Panc1 (cell line): ENCODE measurements at places on chromosomes 1 and 21.
A peak's percentile ranks its signal among the peaks of the same experiment; 100 is the strongest.

GRCh38 chr1:16019644-16020277 lies 1.9 kb upstream of the HSPB7 start:
- H3K36me3 ChIP-seq, result no peaks in the 10 kb centered on the region
- no peaks in the 10 kb centered on the region for H3K27me3 ChIP-seq
- no peak overlapping the region for H3K4me3 ChIP-seq
- H3K4me1 ChIP-seq, result peaks cover 23% of the 10 kb centered on the region

DNA sequence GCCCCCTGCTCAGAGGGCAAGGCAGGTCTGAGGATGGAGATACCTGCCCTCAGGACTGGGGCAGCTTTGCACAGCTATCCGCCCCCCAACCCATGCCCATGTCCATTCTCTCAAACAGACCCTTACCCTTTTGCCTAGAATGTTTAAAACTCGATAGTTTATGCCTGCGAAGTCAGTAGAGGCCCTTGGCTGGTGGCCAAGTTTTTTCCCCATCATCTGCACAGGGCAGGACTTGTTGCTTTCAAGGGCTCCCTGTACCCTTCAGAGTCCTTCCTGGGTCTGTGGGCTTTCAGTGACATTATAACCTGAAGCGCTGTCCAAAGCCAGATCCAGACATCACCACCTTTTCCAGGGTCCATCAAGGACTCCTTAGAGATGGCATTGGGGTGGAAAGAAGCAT lies 148.7 kb upstream of the ZNF644 start:
- no peak overlapping the region for H3K27ac ChIP-seq
- H3K36me3 ChIP-seq, result no peaks in the 10 kb centered on the region
- peaks cover 19% of the 10 kb centered on the region for H3K27me3 ChIP-seq
- no peaks in the 10 kb centered on the region for H3K4me1 ChIP-seq

- no peak for DNase-seq
- H3K36me3 ChIP-seq, result no peaks in the 10 kb centered on the region
- no peaks in the 10 kb centered on the region for H3K4me1 ChIP-seq
- H3K27me3 ChIP-seq, result no peaks in the 10 kb centered on the region
Measured at GRCh38 chr1:40361637-40362036, 11.9 kb upstream of the SMAP2 start.

DNA sequence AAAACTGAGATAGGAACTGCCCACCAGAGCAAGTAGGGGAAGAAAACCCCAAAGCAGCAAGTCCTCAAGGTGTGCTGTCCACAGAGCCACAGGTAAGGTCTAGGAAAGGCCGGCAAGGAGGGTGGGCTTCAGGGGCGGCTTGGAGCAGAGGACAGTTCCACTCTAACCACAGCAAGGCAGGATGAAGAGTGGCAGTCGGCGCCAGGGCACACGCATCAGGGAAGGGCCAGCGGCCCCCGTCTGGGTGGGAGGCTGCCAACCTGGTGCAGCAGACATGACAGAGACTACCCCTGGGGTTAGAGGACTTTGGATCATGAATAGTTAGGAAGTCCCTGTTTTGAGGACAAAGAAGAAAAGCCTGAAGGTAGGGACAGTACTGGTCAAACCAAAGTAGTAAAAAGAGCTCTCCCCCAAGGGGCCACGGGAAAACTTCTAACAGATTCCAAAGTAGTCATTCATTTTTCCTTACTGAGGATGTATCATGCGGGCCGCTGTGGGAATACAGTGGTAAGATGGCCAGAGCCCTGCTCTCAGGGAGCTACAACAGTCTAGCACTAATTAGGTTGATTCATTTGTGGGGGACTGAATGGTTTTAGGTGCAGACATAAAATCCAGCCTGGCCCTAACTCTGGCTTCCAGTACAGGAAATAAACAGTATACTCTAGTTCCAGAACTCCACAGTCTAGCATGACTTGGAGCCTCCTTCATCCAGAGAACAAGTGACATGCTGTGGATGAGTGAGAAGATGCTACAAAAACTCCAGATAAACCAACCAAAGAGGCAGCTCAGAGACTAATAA lies 3.5 kb upstream of the RAP1GAP start:
- peaks cover 15% of the 10 kb centered on the region for H3K4me1 ChIP-seq
- DNase-seq, result no peak
- H3K4me3 ChIP-seq, result no peak overlapping the region
- no peaks in the 10 kb centered on the region for H3K27me3 ChIP-seq

DNA sequence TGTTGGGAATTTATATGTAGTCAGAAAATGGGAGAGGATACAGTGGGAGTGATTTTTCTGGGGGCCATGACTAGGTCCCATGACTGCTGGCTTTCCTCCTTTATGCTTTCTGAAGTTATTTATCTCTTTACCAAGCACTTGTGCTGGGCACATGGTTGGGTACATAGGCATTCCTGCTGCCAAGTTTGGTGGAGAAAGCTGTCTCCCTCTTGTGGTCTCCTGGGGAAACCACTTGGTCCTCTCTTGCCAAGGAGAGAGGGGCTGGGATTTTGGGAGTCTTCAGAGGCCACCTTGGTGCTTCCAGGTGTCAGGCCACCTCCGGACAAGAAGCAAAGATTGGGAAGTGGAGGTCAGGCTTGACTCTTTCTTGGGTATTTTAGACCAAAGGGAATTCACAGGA lies 120.2 kb upstream of the KCNE2 start:
- no peak overlapping the region for H3K4me3 ChIP-seq
- no peaks in the 10 kb centered on the region for H3K27me3 ChIP-seq
- peak; percentile 5 for DNase-seq

- peak within 1 kb of the TSS; percentile 79 for H3K27ac ChIP-seq
- H3K4me3 ChIP-seq, result peak within 1 kb of the TSS; percentile 88
- H3K4me1 ChIP-seq, result peaks cover 23% of the 10 kb centered on the region
- H3K27me3 ChIP-seq, result no peaks in the 10 kb centered on the region
- no peak for DNase-seq
Measured at GRCh38 chr1:45205910-45206721, at the start of gene ZSWIM5. Gene ZSWIM5, minus strand, starts transcription at chr1:45206605. Its CDS starts 255 bp downstream, at chr1:45206350.

- DNase-seq, result no peak
- no peaks in the 10 kb centered on the region for H3K27me3 ChIP-seq
- no peaks in the 10 kb centered on the region for H3K4me1 ChIP-seq
- H3K36me3 ChIP-seq, result no peaks in the 10 kb centered on the region
- H3K27ac ChIP-seq, result no peak overlapping the region
- H3K4me3 ChIP-seq, result no peak overlapping the region
Measured at GRCh38 chr1:187911820-187912219, 1083.1 kb downstream of the PLA2G4A start.

- H3K27ac ChIP-seq, result no peak overlapping the region
- H3K4me1 ChIP-seq, result no peaks in the 10 kb centered on the region
- H3K27me3 ChIP-seq, result no peaks in the 10 kb centered on the region
- no peak overlapping the region for H3K4me3 ChIP-seq
- DNase-seq, result no peak
Measured at GRCh38 chr1:174657411-174657810, 209.6 kb downstream of the GPR52 start.

DNA sequence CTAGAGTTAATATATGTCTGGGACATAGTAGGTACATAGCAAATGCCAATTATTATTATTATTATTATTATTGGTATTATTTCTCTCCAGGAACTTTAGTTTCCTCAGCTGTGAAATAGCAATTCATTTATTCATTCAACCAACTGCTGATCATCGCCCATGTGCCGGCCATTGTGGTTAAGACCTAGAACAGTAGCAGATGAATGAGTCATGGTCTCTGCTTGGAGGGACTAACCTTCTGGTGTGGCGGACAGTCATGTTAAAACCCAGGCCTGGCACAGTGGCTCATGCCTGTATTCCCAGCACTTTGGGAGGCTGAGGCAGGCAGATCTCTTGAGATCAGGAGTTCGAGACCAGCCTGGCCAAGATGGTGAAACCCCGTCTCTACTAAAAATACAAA lies 23.8 kb upstream of the LDLRAP1 start:
- no peaks in the 10 kb centered on the region for H3K27me3 ChIP-seq
- H3K4me1 ChIP-seq, result no peaks in the 10 kb centered on the region
- no peak for DNase-seq
- no peak overlapping the region for H3K27ac ChIP-seq

GRCh38 chr1:201480231-201481003 lies 11.4 kb upstream of the PHLDA3 start:
- H3K27ac ChIP-seq, result no peak overlapping the region; the same call in 1 of the 2 replicates
- no peak for DNase-seq
- H3K27me3 ChIP-seq, result no peaks in the 10 kb centered on the region
- peak overlapping the region; percentile 53 for H3K4me3 ChIP-seq

GRCh38 chr1:228455715-228456114 lies 31.5 kb upstream of the RNF187 start:
- no peak for DNase-seq
- peaks cover 6% of the 10 kb centered on the region for H3K36me3 ChIP-seq
- peak overlapping the region; percentile 58 for H3K4me3 ChIP-seq

GRCh38 chr1:100360790-100361510 lies 8.6 kb downstream of the CDC14A start:
- no peaks in the 10 kb centered on the region for H3K36me3 ChIP-seq
- H3K4me1 ChIP-seq, result 0 out of 2 replicates have a peak, but pooled peaks cover 3% of the 10 kb centered on the region
- H3K27me3 ChIP-seq, result no peaks in the 10 kb centered on the region
- no peak for DNase-seq
- no peak overlapping the region for H3K27ac ChIP-seq

GRCh38 chr1:224730965-224731364 lies 114.8 kb downstream of the CNIH3 start:
- H3K36me3 ChIP-seq, result no peaks in the 10 kb centered on the region
- H3K27me3 ChIP-seq, result no peaks in the 10 kb centered on the region; the same call in 1 of the 2 replicates
- DNase-seq, result no peak
- H3K4me1 ChIP-seq, result no peaks in the 10 kb centered on the region
- no peak overlapping the region for H3K27ac ChIP-seq

DNA sequence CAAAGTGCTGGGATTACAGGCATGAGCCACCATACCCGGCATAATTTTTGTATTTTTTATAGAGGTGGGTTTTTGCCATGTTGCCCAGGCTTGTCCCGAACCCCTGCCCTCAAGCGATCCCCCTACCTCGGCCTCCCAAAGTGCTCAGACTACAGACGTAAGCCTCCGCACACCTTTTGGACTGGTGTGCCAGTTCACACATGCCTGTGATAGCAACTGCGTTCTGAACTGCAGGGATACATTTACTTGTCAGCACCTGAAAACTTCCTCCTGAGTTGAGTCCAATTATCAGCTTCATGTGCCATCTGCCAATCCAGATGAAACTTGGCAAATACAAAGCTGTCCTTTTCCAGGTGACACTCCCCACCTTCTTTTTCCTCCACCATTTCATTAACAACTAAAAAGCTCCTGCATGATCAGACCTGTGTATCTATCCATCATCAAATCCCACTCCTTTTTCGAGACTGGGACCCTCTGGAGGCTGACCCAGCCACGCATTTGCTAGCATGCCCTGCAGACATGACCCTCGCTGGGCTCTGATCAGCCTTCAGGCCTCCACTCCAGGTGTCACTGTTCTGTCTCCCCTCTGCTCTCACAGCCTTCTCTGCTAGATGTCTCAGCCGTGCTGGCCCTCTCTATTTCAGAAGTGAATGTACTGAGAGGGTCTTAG lies 2.1 kb upstream of the DEGS1 start:
- H3K27ac ChIP-seq, result no peak overlapping the region
- no peak for DNase-seq
- H3K27me3 ChIP-seq, result no peaks in the 10 kb centered on the region
- no peak overlapping the region for H3K4me3 ChIP-seq
- 0 out of 2 replicates have a peak, but pooled peaks cover 6% of the 10 kb centered on the region for H3K4me1 ChIP-seq

GRCh38 chr1:22247527-22248245 lies 104.8 kb upstream of the WNT4 start:
- no peak overlapping the region for H3K4me3 ChIP-seq
- H3K27ac ChIP-seq, result no peak overlapping the region
- H3K27me3 ChIP-seq, result no peaks in the 10 kb centered on the region

- no peaks in the 10 kb centered on the region for H3K27me3 ChIP-seq
- H3K36me3 ChIP-seq, result no peaks in the 10 kb centered on the region
- H3K27ac ChIP-seq, result no peak overlapping the region
- no peak for DNase-seq
- no peak overlapping the region for H3K4me3 ChIP-seq
Measured at GRCh38 chr1:23810818-23811540, 10.4 kb upstream of the GALE start.

- no peaks in the 10 kb centered on the region for H3K4me1 ChIP-seq
- H3K4me3 ChIP-seq, result no peak overlapping the region
- H3K27me3 ChIP-seq, result no peaks in the 10 kb centered on the region
- H3K36me3 ChIP-seq, result no peaks in the 10 kb centered on the region
- DNase-seq, result no peak
- no peak overlapping the region for H3K27ac ChIP-seq
Measured at GRCh38 chr1:111653709-111654108, 34.1 kb downstream of the RAP1A start.

DNA sequence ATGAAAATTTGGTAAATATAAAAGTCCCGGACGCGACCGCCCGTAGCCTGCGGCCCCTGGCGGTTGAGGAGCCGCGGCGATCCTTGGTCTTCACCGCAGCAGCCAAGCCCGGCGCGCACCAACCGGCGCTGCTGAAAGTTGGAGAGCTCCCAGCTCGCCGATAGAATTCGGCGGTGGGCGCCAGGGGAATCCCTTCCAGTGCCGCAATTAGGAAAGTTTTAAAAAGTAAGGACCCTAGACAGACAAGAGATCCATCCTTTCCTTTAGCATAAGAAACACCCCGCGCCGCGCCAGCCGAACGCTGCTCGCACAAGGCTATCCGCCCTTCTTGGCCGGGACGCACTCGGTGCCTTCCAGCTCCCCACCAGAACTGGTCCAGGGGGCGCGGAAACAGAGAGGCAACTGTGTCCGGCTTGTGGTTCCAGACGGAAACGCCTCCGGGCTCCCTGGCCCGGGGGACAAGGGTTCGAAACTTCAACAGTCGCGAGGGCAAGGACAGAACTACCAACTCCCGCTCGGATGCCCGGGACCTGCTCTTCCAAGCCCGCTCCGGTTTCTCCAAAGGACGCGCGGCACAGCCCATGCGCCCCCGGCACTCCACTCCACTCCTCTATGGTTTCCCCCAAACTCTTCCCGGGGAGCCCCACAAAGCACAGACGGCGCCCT lies 1.7 kb downstream of the FAM78B start:
- peaks cover 4% of the 10 kb centered on the region; the same call in 1 of the 2 replicates for H3K4me1 ChIP-seq
- H3K36me3 ChIP-seq, result no peaks in the 10 kb centered on the region
- H3K27ac ChIP-seq, result no peak overlapping the region
- H3K4me3 ChIP-seq, result peak overlapping the region; percentile 76
- DNase-seq, result no peak

DNA sequence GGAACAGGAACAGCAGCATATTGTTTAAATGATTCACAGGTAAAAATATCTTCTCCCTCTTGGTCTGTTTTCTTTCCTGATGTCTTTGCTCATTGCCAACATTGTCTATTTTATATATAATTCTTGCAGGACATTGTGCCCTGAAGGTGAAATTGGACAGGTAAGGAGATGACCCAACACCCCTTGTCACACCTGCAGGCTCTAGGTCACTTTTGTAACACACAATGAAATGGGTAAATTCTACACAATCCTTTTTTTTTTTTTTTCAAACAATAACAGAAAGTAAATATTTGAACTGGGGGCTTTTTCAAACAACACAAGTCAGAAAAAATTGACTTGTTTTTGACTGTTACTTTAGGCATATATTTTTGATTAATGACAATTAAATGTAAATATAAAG lies 62.9 kb upstream of the ERG start:
- no peaks in the 10 kb centered on the region; the same call in none of the 2 replicates for H3K27me3 ChIP-seq
- H3K4me1 ChIP-seq, result no peaks in the 10 kb centered on the region
- H3K27ac ChIP-seq, result no peak overlapping the region
- no peaks in the 10 kb centered on the region for H3K36me3 ChIP-seq
- no peak for DNase-seq
